ENCODE measurements at places on chromosomes 16 and 17.

DNA sequence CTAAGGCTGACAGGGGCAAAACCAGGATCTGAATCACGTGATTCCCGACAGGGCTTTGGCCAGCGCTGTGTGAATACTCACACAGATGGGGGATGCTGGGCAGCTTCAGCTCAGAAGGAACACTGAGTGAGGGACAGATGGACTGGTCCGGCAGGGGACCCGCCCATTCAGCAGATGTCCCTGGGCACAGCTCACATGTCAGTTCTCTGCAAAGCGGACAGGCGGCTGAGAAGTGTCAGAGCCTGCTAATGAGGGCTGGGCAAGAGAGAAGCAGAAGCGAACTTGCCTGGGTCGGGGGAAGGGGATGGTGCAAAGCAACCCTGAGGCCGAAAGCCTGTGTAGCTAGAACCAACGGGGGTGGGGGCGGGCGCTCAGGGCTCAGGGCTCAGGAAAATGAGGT, 11.9 kb upstream of the GLIS2 start:
- DNase-seq, result no peak

DNA sequence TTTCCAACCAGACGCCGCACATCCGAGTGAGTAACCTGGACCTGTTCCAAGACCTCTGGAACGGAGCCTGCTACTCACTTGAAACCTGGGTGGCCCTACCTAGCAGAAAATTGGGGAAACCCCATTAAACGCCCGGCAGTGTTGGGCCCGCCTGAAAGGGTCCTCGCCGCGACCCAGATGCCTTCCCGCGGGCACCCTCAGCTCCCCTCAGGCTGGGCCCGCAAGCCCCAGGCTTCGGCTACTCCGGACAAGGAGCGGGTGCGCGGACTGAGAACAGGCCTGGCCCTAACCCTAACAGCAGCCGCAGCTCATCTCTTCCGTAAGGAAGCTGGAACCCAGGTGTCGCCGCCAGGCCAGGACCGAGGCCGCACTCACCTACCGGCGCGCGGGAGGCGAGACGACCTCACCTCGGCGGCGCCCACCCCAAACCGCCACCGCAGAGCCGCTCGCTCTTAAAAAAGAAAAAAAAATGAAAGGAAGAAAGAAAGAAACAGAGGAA, 344 bp downstream of the PSME3IP1 start:
- peak; percentile 78 for DNase-seq

GRCh38 chr17:80624864-80625263, 80.2 kb downstream of the RPTOR start:
- DNase-seq, result no peak

DNA sequence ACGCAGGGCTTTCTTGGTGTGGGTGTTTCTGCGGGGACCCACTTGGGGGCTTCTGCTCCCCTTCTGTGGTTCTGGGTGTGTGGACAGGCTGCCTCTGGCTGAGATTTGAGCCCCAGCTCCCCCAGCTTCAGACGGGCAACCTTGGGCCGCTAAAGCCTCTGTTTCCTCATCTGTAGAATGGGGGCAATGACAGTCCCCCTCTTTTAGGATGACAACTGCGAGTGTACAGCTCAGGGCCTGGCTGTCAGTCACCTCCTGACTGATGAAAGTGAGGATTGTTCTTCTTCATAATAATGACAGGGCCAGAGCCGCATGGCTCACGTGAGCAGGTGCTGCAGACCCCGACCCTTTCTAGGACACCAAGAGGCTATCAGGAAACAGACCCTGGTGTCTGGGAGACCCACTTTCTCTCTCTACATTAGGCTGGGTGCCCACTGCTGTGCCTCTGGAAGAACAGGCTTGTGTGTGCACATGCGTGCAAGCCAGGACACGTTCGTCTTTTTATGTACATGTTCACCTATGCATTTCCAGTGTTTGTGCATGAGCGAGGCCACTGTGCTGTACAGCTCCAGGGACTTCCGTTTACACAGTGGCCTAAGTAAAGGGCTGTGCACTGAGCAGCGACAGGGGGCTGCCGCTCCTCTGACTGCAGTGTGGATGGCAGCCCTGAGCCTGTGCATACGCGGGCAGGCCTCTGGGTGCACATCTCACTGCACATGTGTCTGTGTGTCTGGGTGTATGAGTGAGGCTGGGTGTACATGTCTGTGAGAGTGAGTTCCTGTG, 4.6 kb downstream of the SPNS3 start:
- DNase-seq, result no peak

DNA sequence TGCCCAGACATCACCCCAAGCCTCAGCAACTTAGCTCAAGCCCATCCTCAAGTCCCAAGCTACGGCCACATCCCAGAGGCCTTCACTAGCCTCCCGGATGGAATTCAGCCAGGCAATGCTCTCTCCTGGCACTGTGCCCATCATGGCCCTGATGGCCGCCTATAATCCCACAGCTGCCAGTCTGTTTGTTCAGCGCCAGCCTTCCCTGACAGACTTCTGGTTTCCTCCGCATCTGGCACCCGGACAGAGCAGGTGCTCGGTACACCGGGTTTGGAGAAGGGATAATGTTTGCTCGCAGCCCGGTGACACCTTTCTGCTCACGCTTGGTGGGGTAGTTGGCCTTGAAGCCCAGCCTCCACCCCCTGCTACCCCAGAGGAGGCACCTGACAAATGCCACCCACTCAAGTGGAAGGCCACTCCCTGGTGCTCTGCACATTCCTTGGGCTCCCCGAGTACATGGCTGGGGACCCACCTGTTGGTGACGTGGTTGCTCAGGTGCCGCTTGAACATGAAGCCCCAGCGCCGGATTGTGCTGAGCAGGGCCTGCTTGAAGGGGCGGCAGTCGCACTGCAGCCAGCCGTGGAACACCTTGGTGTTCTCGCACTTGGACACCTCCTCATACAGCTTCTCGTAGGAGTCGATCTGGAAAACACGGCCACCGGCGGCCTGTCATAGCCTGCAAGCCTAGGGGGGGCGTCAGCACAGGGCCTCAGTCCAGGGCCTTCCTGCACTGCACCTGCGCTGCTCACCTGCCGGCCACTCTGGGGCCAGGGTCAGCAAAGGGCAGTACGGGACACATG, 47.1 kb downstream of the DNAH17 start:
- no peak for DNase-seq

- no peak for DNase-seq
Measured at GRCh38 chr16:71855937-71856662, 10.3 kb downstream of the ATXN1L start.

- DNase-seq, result no peak
Measured at GRCh38 chr17:38538906-38539305, 66.8 kb downstream of the SRCIN1 start.

GRCh38 chr17:5780476-5780875, 196.2 kb upstream of the NLRP1 start:
- DNase-seq, result peak; percentile 75

- no peak for DNase-seq
Measured at GRCh38 chr17:10758062-10758461, 28.2 kb upstream of the TMEM220 start.

- no peak for DNase-seq
Measured at GRCh38 chr16:52837251-52837650, 215.4 kb downstream of the CHD9NB start.

- DNase-seq, result no peak
Measured at GRCh38 chr17:57612202-57613071, 132.7 kb downstream of the CCDC182 start.
